GM12865 (cell line): ENCODE measurements at places on chromosomes 12 and 14.

DNA sequence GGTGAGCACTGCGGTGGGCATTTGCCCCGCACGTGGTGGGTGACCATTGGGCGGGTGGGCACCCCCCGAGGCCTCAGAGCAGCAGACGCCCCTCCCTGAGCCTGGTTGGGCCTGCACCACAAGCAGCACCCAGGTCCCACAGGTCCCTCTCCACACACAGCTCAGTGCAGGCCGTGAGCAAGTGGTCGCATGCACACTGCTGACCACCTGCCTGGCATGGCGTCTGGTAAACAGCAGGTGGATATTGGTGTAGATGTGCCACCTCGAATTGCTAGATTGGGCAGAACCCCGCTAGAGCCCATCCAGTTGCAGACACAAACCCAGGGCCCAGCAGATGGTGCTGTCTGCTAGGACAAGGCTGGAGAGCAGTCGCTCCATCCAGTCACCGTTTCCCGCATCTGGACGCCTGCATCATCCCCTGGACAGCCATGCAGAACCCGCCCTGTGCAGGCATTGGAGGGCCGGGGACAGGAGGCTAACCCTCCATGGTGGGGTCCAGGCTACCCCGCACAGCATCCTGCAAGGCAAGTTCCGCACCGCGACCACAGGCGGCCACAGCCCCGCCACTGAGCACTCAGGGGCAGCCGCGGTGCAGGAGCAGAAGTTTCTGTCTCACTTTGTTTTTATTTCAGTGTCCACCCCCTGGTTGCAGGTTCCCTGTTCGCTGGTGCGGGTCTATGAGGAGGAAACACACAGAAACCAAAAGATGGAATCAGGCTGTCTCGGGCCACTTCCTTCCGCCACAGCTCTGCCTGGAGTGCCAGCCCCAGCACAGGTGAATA, 45.6 kb upstream of the RIMBP2 start:
- DNase-seq = peak; percentile 63

DNA sequence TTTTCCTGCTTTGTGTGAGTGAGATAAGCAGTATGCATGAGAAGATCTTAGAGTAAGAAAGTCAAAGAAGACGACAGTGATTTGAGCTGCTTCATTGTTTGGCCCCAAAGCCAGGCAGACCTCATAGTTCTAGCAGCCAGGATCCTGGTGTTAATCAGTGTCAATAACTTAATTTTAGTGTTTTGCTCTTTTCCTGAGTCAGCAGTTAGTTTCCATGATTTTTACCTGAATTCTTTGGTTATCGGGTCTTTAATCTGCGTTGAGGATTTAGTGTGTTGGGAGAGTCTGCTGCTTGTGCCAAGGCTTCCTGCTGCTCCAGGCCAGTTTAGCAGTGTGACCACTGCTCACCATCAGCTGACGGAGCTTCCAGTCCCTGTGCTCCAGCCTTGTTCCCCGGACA, 241.6 kb upstream of the SOX5 start:
- DNase-seq = no peak

- no peak for DNase-seq
These were observed 42.9 kb downstream of the INSM2 start for GRCh38 chr14:35576856-35577255.

DNA sequence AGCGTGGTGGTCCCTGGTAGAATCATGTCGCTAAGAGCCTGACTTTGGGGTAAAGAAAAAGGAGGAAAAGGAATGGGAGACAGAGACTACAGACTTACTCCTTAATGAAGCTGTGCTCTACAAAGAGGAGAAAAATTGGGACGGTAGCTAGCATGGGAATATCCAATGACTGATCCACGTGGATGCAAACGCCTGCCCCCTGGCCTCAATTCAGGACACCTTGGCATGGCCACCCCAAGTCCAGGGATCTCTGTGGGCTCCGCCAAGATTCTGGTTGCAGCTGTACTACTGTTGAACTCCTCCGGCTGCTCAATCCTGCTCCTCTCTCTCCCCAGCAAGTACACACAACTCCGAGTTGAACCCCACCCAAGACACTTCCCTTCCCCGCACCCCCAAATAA, 70.5 kb upstream of the DIO3 start:
- no peak for DNase-seq

GRCh38 chr14:96064866-96065265, 25.7 kb downstream of the C14orf132 start:
- peak; percentile 63 for DNase-seq

GRCh38 chr14:70919774-70920173, 12.5 kb downstream of the PCNX1 start:
- no peak for DNase-seq

- DNase-seq = no peak
These were observed 161.5 kb upstream of the FRMD6 start for GRCh38 chr14:51490205-51490604.

DNA sequence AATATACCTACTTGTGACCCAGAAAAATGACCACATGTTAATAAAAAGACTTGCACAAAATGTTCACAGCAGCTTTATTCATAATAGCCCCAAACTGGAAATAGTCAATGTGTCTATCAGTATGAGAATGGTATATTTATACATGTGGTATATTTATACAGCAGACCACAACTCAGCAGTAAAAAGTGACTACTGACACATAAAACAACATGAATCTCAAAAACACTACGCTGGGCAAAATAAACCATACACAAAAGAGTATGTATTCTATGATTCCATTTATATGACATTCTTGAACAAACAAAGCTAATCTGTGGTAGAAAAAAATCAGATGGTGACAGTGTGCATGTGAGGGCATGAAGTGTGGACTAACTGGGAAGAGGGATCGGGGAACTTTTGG, 35.1 kb downstream of the ARF6 start:
- no peak for DNase-seq

GRCh38 chr14:103545915-103546651, 16.4 kb downstream of the BAG5 start:
- no peak for DNase-seq

GRCh38 chr14:53847057-53847456, 109.6 kb downstream of the BMP4 start:
- no peak for DNase-seq

- no peak for DNase-seq
These were observed 2.7 kb upstream of the BEST3 start for GRCh38 chr12:69701826-69702225.

DNA sequence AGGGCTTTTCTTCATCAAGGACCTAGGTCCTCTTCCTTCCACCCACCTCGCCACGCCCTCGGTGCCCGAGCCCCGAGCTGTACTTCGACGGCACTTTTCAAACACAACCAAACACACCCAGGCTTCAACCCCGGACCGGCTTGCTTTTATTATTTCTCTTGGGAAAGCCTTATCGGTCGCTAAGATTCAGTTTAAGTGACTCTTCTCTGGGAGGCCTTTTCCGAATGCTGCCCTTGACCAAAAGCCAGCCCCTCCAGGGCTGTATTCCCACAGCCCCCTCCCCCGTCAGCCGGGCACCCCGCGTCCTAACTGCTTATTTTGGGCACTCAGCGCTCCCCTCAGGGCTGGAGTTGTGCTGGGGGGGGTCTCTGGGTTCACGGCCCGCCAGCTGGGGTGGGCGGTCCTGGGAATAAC, 644 bp upstream of the PPP4R4 start:
- DNase-seq = no peak

DNA sequence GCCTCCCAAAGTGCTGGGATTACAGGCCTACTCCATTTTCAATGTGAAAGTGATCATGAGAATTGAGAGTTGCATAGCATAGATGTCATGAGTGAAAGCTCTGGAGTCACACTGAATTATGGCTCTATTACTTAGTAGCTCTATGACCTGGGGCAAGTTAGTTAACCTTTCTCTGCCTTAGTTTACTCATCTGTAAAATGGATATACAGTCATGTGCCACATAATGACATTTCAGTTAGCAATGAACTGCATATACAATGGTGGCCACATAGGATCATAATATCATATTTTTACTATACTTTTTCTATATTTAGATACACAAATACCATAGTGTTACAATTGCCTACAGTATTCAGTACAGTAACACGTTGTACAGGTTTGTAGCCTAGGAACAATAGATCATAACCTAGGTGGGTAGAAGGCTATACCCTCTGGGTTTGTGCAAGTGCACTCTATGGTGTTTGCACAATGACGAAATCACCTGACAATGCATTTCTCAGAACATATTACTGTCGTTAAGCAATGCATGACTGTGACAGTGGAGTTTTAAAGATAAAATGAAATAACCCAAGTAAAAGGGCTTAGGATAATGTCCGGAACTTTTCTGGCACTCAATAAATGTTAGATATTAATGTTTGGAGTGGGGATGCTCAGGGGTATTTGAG, 53.1 kb downstream of the ZFYVE26 start:
- no peak for DNase-seq

GRCh38 chr14:62002642-62003041, 240.4 kb downstream of the SNAPC1 start:
- DNase-seq = peak; percentile 1

DNA sequence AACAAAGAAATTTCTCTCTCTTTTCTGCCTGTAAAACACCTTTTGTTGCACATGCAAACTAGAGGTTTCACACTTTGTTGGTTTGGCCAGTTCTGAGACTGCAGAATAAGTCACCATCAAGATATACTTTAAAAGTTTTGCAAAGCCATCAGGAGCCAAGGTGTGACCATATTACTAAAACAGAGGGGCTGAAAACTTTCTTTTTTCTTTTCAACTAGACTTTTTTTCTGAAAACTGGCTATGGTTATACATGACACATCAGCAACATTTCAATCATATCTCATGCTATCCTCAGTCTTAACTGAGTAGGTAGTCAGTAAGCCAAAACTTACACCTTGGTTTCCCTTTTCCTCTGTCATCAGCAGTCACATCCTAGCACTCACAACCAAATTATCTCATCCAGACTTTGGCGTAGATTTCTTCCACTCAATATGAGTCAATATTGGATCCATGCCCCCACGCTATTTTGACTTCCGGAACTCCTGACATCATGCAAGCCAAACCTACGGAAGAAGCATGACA, 4.1 kb upstream of the IFNG start:
- peak; percentile 61 for DNase-seq

GRCh38 chr12:112153181-112153892, 28.0 kb downstream of the TRAFD1 start:
- DNase-seq = no peak

DNA sequence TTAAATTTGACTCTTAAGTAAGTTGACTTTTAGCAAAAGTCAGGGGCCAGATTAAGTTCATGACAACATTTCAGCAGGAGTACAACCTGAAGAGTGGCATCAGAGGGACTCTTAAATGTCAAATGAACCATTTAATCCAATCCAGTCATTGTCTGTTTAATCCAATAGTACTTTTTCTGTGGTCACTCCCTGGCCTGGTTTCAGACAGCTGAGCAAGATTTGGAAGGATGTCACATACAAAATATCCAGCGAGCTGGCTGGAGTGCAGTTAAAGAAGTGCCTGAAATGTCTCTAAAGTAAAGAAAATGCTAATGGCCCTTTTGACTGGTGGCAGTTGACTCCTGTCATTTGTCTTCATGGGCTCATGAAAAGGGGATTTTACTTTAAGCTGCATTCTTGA, 1082.1 kb downstream of the AACS start:
- no peak for DNase-seq

DNA sequence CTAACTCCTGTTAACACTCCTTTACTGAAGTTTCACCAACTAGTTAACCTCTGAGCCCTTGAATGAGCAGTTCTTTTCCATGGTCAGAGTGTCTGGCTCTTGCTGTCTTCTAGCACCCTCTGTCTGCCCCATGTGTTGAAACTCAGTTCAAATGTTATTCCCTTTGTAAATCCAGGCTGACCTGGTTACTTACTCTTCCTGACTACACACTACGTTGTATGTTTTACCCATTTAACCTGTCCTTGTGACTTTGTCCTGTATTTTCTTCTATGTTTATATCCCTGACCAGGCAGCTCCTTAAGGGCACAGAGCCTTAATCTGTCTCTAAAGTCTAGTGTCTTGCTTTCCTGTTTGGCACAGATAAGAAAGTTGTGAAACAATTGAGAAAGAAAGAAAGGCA, 389.0 kb upstream of the RPL10L start:
- DNase-seq = no peak

GRCh38 chr14:65819569-65819968, 407.0 kb downstream of the FUT8 start:
- no peak for DNase-seq

DNA sequence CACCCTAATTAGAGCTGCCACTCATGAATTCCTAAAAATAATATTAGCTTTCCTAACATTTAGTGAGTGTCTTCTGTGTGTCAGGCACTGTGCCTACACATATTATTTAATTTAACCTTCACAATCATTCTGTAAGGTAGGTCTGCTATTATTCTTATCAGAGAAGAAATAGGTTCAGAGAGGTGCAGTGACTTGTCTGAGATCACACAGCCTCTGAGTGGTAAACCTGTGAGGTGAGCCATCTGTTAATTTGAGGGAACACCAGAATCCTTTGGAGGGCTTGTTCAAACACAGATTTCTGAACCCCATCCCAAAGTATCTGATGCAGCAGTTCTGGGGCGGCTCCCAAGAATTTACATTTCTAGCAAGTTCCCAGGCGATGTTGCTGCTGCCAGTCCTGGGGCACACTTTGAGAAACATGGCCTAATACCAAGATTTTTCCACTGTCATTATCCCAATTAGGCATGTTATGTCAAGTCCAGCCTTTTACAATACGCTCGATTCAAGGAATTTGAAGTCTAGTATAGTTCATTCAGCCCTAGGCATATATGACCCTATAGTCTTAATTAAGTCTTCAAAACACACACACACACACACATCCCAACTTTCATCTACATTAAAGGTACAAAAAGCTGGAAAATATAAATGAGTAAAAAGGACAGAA, 19.9 kb upstream of the COX6A1 start:
- no peak for DNase-seq

DNA sequence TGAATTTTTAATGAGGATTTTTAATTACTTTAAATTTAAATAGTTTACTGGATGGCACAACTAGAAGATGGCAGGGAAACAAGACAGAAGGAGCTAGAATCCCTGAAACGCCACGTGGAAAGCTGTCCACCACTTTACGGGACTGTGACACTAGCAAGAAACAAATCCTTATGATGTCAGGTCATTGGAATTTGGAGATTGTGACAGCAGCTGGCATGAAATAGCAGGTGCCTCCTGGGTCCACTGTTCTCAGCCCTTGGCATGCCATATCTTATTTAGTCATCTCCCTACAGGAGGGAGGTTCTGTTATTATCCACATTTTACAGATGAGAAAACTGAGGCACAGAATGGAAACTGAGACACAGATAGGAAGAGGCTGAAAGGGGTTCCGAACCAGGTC, 113.8 kb downstream of the BCL11B start:
- no peak for DNase-seq

DNA sequence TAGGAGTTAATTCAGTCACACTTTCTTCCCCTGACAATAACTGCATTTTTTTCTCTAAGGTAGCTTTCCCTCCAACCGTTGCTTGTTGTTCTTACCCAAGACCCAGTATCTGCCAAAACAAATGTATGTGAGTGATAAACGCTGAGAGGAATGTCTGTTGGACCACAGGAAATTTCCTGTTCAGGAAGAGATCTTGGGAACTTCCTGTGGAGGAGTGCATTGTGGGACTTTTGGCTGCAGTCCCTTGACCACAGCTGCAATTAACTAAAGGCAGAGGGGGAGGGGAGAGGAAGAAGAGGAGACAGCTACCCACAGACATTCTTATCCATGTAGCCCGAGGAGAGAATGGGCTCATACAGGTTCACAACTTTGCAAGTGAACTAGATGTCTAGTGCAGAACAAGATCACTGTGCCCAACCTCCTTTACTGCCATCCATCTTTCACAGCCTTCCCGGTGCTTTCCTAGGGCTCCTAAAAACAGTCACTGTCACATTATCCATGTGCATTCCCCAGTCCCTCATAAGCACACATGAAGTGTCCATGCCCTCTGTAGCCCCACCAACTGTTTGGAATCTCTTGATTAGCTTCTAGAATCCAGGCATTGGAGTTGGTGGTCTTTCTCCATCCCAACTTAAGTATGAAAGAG, 149.5 kb downstream of the ETV6 start:
- no peak for DNase-seq

GRCh38 chr14:68094752-68095151, 275.2 kb downstream of the RAD51B start:
- DNase-seq = no peak
